ENCODE measurements at places on chromosomes 2 and 18.

- DNase-seq, result peak; percentile 95
These were observed 291.2 kb upstream of the DDX18 start for GRCh38 chr2:117523267-117523666.

- no peak for DNase-seq
These were observed 79.0 kb upstream of the PROKR1 start for GRCh38 chr2:68564426-68564825.

- no peak for DNase-seq
These were observed 57.1 kb downstream of the ZFP36L2 start for GRCh38 chr2:43169099-43169945.

DNA sequence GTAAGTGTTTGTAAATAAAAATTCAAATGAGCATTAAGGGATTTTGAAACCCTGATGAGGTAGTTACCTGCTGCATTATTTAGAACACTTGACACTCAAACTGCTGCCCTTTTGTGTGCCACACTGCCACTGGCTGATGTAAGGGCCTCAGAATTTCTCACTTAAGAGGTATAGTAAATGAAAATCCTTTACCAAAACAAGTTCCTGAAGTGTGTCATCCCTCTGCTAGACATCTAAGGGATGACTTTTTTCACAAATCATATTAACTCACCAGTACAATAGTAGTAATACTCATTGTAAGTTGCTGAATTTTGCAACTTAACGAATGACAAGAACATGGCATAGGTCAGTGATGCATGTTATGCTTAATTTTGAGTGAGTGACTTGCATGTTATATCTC is 274.9 kb upstream of the UBE2E3 start:
- DNase-seq, result peak; percentile 22

GRCh38 chr2:133109772-133110171 is 439.8 kb upstream of the LYPD1 start:
- DNase-seq, result no peak

GRCh38 chr2:152542995-152543481 is 174.2 kb downstream of the PRPF40A start:
- no peak for DNase-seq

DNA sequence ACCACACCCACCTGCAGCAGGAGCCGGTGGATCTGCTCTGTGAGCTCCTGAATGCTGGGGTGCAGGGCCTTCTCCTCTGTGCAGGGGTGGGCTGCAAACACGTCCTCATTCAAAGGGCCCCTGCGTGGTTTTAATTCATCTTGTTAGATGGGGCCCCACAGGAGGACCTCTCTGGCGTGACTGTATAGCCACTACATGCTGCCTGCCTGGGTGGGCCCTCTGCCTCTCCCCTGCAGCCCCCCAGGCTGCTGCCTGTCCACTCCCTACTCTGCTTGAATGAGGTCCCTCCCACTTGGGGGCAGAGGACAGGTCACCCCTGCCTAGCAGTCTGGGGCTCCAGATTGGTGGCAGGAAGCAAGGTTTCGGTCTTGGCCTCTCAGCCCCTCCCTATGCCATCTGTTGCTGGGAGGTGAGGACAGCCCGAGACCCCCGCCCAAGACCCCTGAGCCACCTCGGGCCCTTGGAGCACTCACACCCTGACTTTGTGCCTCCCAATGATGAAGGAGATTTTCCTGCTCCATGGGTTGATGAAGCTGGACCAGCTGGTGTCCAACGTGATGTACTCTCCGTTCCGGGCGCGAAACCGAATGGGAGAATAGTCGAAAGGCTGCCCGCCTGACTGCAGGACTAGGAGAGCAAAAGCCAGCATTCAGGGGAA is 22.0 kb upstream of the HES6 start:
- no peak for DNase-seq

DNA sequence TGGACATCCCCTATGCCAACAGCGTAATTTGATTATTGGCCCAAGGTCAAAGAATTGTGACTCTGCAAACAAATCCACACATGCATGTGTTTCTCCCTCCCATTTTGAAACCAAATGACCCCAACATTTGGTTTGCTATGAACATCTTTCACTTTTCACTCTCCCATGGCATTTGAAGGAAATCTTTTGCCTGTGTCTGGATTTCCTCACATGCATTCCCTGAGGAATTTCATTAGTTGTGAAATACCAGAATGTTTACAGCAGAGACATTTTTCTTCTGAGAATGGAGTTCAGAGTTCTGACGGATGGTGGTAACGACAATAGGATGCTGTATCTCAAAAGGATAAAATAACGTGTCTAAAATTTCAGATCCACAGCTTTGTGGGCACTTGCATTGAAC is 60.3 kb upstream of the LMAN1 start:
- no peak for DNase-seq

DNA sequence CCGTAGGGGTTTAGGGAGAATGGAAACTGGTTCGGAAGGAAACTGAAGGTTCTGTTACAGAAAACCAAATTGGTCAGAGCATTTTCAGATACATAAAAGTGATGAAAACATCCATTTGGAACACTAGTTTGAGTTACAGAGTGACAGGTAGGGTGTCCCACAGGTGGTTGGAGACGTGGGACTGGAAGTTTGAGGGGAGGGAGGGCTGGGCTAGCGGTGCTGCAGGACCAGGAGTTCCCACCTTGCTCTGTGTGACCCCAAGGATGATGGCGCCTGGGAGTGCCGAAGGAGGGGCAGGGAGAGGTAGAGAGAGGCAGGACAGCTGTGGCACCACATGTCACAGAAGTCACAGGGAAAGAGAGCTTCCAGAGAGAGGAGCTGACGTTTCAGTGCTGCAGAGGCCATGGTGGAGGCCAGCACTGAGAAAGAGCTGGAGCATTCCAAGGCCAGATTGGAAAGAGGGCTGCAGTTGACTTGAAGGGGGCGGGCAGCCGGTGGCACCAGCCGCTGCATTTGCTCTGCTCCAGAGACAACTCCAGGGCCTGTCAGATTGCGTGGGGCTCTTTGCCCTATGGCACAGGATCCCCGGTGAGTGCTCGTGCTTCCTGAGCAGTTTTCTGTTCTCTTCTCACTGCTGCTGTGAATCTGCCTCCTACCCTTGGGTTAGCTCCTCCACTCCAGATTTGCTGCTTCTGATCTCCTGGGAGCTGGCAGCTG is 56.2 kb upstream of the FOSL2 start:
- DNase-seq, result no peak

DNA sequence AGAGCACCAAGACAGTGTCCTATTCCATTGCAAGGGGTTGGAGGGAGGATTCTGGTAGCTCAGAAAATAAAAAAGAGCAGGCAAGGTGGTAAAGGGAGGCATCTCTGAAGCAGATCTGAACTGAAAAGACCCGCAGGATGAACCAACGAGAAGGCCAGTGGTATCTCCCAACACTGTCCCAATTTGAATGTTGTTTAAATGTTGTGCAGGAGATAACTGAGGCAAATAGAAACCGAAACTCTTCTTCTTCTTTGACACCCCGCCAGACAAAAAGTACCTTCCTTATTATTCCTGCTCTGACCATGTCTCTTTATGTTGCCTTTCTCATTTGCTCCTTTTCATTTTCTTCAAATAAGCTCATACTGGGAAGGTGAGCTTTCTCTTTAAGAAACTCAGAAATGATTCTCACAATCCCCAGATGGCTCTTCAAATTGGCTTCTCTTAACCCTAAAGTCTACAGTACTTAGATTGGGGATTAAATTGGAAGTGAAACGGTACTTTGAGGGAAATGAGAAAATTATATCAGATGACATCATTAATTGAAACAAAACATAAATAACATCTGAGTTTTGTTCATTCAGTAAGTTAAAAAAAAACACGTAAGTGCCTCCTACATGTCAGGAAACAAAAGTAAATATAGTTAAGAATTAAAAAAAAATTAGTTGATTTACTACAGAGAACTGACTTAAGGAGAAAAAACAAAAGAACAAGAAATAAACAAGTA is 143.6 kb downstream of the WDPCP start:
- DNase-seq, result no peak

DNA sequence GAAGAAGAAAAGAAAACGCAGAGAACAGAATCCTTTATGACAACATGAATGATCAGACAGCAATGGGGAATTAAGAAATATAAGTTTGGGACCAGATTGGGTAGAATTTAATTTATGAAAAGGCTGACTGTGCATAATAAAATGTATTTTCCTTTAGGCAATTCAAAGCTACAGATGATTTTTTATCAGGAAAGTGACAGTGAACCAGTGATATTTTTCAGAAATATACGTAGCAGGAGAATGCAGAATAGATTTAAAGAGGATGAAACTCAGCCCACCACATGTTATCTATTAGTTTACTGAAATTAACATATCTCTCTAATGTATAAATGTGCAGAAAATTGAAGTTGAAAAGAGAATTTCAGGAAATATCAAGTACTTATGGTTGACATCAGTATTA is 110.0 kb downstream of the SCN2A start:
- no peak for DNase-seq

DNA sequence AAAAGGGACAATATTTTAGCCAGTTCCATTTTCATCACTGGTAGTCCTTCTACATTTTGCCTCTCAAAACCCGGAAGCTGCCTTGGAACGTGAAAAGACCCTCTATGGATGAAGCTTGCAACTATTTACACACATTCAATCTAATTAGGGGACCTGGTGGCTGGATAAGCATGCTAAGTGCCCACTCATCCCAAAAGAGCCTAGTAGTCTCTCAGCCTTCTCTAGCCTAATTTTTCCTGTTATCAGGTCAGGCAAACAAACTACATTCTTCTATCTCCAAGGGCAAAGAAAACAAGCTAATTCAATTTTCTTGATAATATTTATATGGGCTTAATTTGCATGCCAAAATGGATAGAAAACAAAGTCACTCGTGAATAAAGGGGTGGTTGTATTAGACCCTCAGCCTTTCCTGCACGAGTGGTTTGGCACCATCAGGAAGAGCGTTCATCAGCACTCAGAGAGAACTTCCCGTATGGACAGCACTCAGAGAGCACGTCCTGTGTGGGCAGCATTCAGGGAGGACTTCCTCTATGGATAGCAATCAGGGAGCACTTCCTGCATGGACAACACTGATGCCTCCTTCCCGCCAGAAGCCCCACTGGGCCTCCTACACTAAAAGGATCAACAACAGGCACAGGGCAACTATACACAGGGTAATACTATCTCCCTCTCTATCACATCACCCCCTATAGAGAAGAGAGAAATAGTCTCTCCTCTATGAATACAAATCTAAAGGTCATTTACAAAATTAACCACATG is 122.2 kb downstream of the RBMS1 start:
- DNase-seq, result no peak

- no peak for DNase-seq
These were observed 965.0 kb downstream of the DCDC2C start for GRCh38 chr2:4668381-4668780.

DNA sequence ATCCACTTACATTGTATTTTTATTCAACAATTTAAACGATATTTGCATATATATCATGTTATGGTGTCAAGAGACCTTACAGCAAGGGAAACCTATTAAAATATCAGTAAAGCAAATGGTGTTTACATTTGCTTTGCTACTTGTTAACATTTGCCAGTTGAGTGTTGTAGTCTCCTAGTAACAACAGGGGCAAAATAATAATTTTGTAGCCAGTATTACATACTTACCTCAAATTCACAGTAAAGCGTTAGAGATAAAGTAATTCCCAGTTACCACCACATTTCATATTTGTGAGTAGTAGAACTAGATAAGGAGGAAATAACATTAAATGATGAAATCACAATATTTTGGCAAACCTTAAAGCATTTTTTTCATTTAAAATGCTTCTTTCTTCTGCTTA is 71.3 kb downstream of the FASTKD2 start:
- no peak for DNase-seq

DNA sequence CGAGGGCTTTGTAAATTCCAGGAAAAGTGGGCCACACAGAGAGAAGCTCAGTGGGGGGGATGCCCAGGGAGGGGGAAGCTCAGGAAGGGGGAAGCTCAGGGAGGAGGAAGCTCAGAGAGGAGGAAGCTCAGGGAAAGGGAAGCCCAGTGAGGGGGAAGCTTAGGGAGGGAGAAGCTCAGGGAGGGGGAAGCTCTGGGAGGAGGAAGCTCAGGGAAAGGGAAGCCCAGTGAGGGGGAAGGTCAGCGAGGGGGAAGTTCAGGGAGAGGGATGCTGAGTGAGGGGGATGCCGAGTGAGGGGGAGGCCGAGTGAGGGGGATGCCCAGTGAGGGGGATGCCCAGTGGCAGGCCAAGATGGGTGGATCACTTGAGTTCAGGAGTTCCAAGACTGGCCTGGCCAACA is 821 bp upstream of the CHRNG start:
- DNase-seq, result no peak

GRCh38 chr2:206982360-206982955 is 43.1 kb downstream of the CPO start:
- DNase-seq, result no peak

DNA sequence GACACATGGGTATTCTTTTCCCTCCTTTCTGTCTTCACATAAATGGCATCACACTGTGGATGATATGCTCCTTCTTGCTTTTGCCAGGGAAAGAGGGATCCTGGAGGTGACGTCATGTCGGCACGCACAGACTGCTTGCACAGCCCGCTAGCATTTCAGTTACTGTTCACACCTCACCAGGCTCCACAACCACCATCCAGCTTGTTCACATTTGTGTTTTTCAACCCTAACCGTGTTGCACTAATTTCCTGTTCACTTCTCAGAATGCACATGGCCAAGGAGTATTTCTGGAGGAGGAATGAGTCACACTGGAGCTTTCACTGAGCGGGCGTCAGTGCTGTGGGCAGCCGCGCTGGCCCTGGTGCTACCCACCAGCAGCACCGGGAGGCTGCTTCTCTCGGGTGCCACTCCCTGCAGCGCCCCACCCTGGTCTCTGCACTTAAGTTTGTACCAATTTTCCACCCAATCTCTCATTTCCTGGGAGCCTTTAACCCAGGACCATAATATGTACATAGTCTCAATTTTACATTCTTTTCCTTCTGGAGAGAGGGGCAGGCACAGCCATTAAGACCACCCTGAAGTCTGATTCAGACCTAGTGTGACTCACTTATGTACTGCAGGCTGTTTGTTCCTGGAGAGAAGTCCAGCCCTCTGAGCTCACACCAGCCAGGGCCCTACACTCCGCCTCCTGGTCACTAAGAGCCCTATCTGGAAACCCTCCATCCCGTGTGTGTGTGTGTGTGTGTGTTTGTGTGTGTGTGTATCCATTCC is 65.1 kb downstream of the MBP start:
- DNase-seq, result no peak

DNA sequence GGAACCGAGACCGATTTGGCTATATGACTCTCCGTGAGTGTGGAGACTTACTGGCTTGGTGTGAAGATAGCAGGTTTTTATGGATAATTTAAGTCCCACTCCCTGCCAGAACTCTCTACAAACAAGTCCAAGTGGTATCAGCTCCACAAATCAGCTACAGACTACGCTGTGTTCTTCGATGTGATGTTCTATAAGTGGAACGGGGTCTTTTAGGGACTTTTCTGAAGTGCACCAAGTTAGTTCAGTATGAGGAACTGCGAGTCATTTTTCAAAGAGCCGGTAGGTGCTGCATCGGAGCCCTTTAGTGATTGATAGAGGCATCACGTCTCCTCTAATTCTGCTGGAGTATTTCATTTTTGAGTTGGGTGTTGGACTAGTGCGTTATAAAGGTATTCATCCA is 107.1 kb downstream of the TSHZ1 start:
- no peak for DNase-seq

DNA sequence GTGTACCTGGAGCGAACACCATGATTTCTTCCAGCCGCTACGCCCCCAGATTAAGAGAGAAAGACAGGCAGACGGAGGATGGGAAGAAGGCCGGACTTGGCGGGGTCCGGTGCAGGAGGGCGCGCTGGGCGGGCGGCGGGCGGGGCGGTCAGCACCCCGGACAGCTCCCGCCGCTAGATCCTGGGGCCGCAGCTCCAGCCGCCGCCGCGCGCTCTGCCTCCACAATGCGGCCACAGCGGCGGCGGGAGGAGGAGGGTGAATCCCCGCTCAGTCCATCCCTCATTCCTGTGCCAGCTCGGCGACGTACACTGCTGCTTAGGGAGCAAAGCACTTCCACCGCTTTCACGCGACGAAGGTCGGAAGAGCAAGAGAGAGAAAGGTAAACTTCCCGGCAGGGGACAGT is at the start of gene AKAIN1:
Gene AKAIN1 (minus strand): TSS at position 226 of the 403 bp plus-strand sequence. CDS start 204 bp downstream, at position 22.
- DNase-seq, result peak; percentile 29

Measured in NCI-H345 (cell line).